ENCODE measurements at places on chromosomes 7 and 10.
A peak's percentile ranks its signal among the peaks of the same experiment; 100 is the strongest.

GRCh38 chr7:4683884-4684565 lies 1.9 kb downstream of the FOXK1 start:
- DNase-seq, result peak; percentile 26

GRCh38 chr7:66800591-66800990 lies 60.1 kb downstream of the RABGEF1 start:
- no peak for DNase-seq

- no peak for DNase-seq
Measured at GRCh38 chr10:89363729-89364442, 14.0 kb upstream of the IFIT1B start.

DNA sequence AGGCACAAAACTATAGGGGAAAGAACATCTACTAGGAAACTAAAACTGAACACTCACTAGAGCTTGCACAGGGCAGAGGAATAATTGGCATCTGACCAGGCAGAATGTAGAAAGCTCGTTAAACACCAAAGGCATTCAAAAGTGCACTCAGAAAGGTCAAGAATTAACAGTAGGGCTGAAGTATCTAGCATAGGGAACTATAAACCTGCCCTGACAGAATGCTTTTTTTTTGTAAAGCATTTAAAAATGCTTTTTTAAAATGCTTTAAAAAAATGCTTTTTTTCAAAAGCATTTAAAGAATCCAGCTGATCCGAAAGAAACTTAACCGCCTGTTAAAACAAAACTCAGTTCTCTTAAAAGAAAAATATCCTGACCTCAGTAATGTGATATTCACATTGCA lies 74.6 kb upstream of the EGFR start:
- DNase-seq, result no peak

- DNase-seq, result no peak
Measured at GRCh38 chr10:114482480-114483304, 78.4 kb upstream of the AFAP1L2 start.

GRCh38 chr10:90746829-90747228 lies 111.0 kb downstream of the HTR7 start:
- DNase-seq, result no peak

DNA sequence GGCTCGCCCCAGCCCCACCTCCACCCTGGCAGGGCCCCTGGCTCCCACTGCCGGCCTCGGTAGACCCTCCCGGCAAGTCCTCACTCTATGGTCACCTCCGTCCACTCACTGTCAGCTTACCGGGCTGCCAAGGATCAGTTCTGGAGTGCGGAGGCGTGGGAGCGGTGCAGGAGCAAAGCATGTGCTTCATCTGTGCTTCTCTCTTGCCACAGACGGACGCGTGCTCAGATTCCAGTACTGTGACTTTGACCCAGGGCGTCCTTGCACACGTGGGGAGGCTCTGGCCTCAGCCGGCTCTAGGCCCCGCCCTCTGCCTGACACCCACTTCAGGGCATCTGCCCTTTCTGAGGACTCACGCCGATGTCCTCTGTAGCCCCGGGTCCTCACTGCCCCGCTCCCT lies 547.5 kb upstream of the FOXK1 start:
- DNase-seq, result no peak

- no peak for DNase-seq
Measured at GRCh38 chr10:79163666-79163975, 94.9 kb downstream of the ZMIZ1 start.

DNA sequence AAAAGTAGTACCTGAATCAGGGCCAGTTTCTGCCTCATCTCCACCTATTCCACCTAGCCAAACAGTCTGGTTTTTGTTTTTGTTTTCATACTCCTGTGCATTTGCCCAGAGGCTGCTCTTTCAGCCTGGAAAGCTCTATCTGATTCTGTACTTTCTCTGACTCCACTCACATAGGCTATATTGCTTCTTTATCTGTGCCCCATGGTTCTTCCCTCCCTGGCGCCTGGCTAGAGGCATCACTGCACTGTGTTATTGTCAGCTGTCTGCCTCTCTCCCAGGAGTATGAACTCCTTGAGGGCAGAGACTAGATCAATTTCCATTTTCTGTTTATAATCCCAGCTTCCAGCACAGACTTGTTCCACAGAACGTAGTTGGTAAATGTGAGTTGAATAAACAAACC lies 5.1 kb upstream of the LMOD2 start:
- DNase-seq, result no peak

GRCh38 chr7:28656529-28656928 lies 244.2 kb downstream of the CREB5 start:
- DNase-seq, result no peak

Data from NCI-H510A treated with DMSO at 0.1 percent for 48 hours (cell line).